MV-4-11 (cell line): ENCODE measurements at places on chromosomes 2 and 18.
A peak's percentile ranks its signal among the peaks of the same experiment; 100 is the strongest.

GRCh38 chr2:160328811-160329527 is 128.9 kb upstream of the ITGB6 start:
- no peak for DNase-seq

GRCh38 chr18:75264926-75265597 is 54.5 kb downstream of the TSHZ1 start:
- DNase-seq = no peak

DNA sequence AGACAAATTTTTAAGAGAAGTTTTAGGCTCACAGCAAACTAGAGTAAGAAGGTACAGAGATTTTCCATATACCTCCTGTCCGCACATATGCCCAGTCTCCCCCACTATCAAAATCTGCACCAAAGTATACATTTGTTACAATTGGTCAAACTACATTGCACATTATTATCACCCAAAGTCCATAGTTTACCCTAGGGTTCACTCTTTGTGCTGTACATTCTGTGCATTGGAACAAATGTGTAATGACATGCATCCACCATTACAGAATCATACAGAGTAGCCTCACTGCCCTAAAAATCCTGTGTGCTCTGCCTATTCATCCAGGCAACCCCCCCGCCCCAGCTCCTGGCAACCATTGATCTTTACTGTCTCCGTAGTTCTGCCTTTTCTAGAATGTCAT is 61.7 kb upstream of the SPRED2 start:
- no peak for DNase-seq

GRCh38 chr2:86311879-86312278 is 25.5 kb downstream of the REEP1 start:
- DNase-seq = no peak

GRCh38 chr2:81283081-81283480 is 978.5 kb upstream of the LRRTM1 start:
- DNase-seq = no peak

DNA sequence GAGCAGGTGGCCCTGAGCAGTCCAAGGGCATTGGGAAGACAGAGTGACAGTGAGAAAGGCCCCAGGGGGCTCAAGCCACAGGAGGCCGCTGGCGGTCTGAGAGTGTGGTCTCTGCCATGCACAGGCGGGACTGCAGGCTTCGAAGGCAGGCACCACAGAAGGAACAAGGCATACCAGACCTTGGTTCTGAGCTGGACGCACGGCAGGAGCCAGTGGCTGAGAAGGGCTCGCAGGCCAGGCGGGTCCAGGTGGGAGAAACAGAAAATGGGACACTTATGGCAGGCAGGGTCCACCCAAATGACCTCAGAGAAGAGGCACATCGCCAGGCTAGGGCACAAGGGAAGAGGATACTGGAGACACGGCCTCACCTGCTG is 14.9 kb downstream of the HJURP start:
- no peak for DNase-seq

- DNase-seq = peak; percentile 11
Observed at GRCh38 chr2:230774348-230774951, 61.8 kb downstream of the CAB39 start.

DNA sequence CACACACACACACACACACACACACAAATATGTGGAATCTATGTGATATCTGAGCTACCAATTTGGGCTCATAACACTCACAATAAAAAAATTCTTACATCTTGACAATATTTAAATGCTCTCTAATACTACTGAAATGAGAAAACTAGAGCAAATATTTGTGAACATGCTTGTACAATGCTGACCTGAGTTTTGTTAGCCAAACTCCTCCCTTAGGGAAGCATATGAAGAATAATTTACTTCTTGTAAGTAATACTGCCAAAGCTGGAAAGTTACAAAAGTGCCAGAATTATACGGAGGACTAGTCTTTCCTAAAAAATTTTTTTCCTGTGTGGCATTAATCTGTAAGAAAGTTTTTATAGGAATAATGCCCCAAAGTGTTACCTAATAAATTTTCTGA is 18.5 kb downstream of the MBD2 start:
- DNase-seq = no peak
